Stimulated activated CD4-positive, alpha-beta T cell treated with anti-CD3 and anti-CD28 coated beads, Interleukin-12 subunit alpha, Interleukin-12 subunit beta, amount 100 ng/mL, for 48 hours (primary cell): ENCODE measurements at places on chromosomes 1 and 21.

- no peak for DNase-seq
Measured at GRCh38 chr1:100622037-100622436, 84.1 kb downstream of the GPR88 start.

DNA sequence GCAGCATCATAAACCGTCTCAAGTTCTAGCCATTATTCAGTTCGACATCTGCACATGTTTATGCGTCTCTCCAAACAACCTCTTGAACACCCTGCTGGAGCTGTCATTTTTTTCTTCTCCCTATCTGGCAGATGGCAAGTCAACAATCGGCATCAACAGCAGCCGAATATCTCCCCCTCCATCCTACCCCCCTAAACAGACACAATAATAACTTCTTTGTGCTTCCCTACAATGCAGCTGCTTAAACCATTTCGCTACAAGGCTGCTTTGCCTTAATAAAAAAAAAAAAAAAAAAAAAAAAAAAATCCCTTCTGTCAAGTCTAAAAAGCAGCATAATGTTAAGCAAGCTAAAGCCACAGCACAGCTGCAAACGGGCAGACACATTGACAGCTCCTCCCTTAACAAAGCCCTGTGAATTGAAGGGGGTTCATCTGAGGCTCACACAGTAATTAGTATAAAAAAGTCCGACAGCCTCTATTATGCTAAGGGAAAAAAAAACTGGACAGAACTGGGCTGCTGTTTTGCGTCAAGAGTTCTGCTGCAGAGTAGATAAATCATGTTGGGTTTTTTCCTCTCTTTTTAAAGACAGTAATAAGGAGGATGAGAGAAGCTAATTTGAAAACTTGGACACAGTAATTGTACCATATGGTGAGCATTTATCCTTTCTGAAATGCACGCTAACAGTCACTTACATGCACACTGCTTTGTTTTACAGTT is 136.4 kb downstream of the AKT3 start:
- no peak for DNase-seq

- no peak for DNase-seq
Measured at GRCh38 chr1:109252167-109252892, 3.0 kb downstream of the CELSR2 start.

DNA sequence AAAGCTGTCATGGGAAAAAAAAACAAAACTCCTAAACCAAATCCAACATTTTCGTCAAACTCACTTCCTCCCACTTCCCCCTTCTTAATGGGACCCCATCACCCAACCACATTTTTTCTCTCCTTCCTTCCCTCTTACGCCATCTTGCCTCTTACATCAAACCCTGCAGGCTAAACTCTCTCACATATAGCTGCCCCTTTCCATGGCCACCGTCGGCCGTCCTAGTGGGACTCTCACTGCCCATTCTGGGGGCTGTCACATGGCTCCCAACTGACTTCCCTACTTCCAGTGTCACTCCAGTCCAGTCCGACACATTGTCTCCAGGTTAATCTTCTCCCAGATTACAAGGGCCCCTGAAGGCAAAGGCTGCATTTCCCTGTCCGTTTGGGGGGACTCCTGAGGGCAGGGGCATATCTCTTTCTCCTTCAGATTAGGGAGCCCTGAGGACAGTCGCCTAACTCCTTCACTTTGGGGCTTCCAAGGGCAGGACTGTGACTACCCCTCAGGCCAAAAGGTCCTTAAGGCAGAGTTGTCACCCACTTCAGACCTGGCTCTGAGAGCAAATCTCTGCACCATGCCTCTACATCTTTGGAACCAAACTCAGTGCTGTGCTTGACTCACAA is 658 bp downstream of the UBXN11 start:
- DNase-seq, result no peak

DNA sequence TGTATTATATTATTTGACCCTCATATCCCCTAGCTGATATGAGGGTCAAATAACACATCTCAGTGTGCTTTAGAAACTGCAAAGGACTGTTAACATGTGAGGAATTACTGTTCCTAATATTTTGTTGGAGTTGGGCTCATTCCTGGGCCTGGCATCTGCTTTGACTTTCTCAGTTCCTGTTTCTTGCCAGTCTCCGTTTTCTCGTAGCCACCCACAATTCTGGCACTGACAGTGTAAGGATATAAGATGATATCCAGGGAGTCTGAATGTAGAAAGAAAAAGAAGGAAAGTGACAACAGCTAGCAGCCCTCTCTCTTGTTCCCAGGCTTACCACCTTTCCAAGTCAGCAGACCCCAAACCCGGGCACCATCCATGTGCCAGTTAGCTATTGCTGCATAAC is 54.4 kb upstream of the SCMH1 start:
- DNase-seq, result no peak
